ENCODE measurements at places on chromosomes 6 and 20. TPM values are rescaled to one million over a fixed set of nuclear protein-coding genes. Genes with fewer than 3 reads are reported as not detected.

- DNase-seq = no peak
Observed at GRCh38 chr6:5230081-5230480, 30.7 kb downstream of the LYRM4 start.

GRCh38 chr20:1646975-1647431 lies 10.6 kb downstream of the SIRPG start:
- DNase-seq = no peak

DNA sequence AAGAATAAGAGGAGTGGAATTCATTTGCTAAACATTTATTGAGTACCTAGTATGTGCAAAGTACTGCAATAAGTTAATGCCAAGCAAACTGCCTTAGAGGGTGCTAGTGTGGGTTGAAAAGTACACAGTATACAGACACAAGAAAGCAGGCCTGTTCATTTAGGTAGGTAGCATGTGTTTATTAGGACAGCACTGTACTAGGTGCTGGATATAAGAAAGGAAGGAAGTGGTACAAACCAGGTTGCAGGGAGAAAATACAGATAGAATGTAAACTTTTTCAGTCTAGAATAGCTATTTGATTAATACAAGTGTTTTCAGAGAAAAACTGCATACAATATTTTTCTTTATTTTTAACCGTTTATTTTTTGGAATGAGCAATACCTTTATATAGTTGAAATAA lies 68.1 kb downstream of the PHF20 start:
- DNase-seq = no peak

DNA sequence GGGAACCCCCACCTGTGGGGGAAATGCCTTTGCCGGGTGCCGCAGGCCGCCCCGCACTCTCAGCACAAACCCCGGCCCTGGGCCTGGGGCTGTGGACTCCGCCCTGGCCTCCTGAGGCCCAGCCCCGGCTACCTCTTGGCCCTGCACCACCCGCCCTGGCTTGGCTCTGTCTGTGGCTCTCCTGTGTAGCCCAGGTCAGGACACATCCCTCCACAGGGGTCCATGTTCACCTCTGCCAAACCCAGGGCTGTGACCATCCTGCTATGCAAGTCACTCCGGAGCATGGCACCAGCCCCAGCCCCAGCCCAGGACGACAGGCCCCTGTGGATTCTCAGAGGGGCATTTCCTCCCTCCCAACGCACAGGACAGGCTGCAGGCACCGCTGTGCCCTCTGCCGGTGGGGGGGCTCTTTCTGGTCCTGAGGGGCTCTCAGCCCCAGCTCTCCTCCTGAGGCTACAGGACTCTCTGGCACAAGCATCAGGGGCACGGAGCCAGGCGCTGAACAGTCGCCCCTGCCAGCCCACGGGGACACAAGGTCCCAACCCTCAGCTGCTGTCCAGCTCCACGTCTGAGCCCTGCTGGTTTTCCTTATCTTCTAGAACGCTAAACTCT lies 45.7 kb downstream of the TAF4 start:
- no peak for DNase-seq

The RTN4IP1 gene
- total RNA-seq = 1.1 TPM

The NKX2-4 gene
- total RNA-seq = not detected

- no peak for DNase-seq
Observed at GRCh38 chr6:44432726-44433125, 45.2 kb downstream of the CDC5L start.

- DNase-seq = no peak
Observed at GRCh38 chr6:84220809-84221409, 6.5 kb downstream of the CEP162 start.

DNA sequence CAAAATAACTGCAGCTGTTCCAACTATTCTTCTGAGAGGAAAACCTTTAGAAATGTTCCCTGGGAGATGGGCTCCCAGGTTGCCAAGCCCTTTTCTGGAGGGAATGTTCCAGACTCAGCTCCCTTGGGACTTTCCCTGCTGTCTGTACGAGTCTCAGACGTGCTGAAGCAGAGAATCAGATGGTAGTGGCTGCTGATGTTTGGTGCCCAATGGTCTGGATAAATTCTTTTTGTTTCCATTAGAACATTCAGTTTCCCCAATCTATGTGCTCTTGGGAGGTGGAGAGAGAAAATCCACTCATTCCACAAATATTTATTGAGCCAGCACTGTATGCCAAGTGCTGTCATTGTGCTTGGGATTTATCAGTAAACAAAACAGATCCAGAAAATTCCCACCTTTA lies 40.0 kb downstream of the SNHG17 start:
- no peak for DNase-seq

- no peak for DNase-seq
Observed at GRCh38 chr6:157238346-157238745, 85.0 kb downstream of the TMEM242 start.

The OPN5 gene
- not detected for total RNA-seq

The BEND6 gene
- 0.44 TPM for total RNA-seq

- no peak for DNase-seq
Observed at GRCh38 chr6:96184798-96185197, 169.0 kb downstream of the FUT9 start.

- no peak for DNase-seq
Observed at GRCh38 chr6:117215353-117216090, 49.8 kb upstream of the VGLL2 start.

- no peak for DNase-seq
Observed at GRCh38 chr6:150211700-150212511, 69.1 kb downstream of the PPP1R14C start.

Data from omental fat pad (tissue), 4 donors.